ENCODE measurements at places on chromosomes 4 and X.
A peak's percentile ranks its signal among the peaks of the same experiment; 100 is the strongest.

DNA sequence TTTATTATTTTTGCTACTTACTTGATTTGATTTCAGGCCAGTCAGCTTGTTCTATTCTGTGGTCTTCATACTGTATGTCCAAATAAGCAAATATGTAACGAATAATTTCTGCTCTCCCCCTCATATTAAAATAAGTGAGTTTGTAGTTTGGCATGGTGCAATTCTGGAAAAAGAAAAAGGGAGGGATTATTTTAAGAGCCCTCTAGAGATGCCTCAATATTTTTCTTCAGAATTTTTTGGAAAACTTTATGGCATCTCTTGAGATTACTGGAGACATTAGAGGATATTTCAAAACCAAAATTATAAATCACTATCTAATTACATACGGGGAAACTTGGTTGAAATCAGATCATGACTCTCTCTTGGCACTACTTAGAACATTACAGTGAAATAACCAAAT, 8.2 kb downstream of the HPGDS start:
- no peak for DNase-seq

DNA sequence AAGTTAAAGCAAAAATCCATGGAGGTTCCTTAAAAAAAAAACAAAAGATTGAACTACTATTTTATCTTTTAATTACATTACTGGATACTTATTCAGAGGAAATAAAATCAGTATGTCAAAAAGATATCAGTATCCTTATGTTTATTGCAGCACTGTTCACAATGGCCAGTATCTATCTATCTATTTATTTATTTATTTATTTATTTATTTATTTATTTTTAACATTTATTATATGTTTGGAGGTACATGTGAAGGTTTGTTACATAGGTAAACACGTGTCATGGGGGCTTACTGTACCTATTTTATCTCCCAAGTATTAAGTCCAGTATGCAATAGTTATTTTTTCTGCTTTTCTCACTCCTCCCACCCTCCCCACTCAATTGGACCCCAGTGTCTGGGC, 881.1 kb upstream of the POU3F4 start:
- DNase-seq = no peak

GRCh38 chr4:7391637-7392437, 42.9 kb downstream of the PSAPL1 start:
- DNase-seq = no peak

GRCh38 chr4:121148000-121148399, 16.1 kb downstream of the TNIP3 start:
- DNase-seq = peak; percentile 11

Measured in AG08396 (cell line).